Endothelial cell of umbilical vein (primary cell): ENCODE measurements at places on chromosomes 6 and 20. TPM values are rescaled to one million over a fixed set of nuclear protein-coding genes. Genes with fewer than 3 reads are reported as not detected.

DNA sequence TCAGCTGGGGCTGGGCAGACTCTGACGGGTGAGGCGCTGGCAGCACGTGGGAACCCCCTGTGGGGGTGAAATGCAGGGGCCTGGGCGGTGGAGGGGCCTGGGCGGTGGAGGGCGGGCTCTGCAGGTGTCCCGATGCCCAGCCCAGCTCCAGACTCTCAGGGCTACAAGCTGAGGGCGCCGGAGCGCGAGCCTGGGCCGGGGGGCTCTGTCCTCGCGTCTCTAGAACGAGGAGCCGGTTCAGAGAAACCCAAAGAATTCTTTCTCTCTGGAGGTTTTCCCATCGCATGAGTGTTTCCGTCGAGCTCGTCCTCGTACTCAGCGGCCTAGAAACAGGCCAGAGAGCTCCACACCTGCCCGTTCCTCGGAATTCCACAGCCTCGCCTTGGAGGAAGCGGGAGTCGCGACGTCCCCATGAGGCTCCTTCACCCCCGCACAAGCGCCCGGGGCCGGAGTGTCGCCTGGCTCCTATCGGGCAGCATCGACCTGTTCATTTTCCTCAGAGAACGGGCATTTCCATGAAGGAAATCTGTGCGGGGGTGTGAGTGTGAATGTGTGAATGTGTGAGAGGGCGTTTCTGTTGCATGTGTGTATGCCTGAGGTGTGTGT lies 76.9 kb downstream of the SMOC2 start:
- no peaks in the 10 kb centered on the region for H3K4me1 ChIP-seq
- H3K27ac ChIP-seq = no peak overlapping the region
- no peaks in the 10 kb centered on the region for H3K36me3 ChIP-seq
- H3K4me3 ChIP-seq = no peak overlapping the region
- no peaks in the 10 kb centered on the region for H3K27me3 ChIP-seq

DNA sequence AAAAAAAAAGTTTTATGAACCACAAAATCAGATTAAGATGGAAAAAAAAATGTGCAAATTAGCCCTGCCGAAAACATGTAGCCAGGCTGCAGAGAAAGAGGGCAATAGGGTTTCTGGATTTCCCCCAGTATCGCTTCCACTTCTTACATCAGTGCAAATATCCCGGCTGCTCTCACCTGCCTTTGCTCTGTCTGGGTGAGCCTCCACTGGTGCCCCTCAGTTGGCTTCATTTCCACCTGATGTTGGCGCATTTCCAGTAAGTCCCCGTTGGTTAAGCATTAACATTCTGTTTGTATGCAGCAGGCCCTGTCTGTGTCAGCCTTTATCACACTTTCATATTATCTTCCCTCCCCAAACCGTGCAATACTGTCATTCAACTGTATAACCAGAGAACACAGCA lies 215.1 kb downstream of the CBLN4 start:
- H3K27ac ChIP-seq = no peak overlapping the region
- DNase-seq = no peak
- no peaks in the 10 kb centered on the region for H3K36me3 ChIP-seq
- H3K27me3 ChIP-seq = no peaks in the 10 kb centered on the region
- no peak overlapping the region for H3K4me3 ChIP-seq
- H3K4me1 ChIP-seq = no peaks in the 10 kb centered on the region

GRCh38 chr6:24522228-24523176 lies 27.7 kb downstream of the ALDH5A1 start:
- no peaks in the 10 kb centered on the region for H3K36me3 ChIP-seq
- DNase-seq = no peak
- H3K4me3 ChIP-seq = no peak overlapping the region
- H3K27ac ChIP-seq = no peak overlapping the region
- H3K27me3 ChIP-seq = no peaks in the 10 kb centered on the region

GRCh38 chr20:36252511-36252910 lies 16.2 kb downstream of the AAR2 start:
- no peaks in the 10 kb centered on the region for H3K27me3 ChIP-seq
- H3K4me3 ChIP-seq = no peak overlapping the region
- H3K4me1 ChIP-seq = no peaks in the 10 kb centered on the region
- H3K27ac ChIP-seq = no peak overlapping the region

- no peaks in the 10 kb centered on the region for H3K4me1 ChIP-seq
- H3K36me3 ChIP-seq = no peaks in the 10 kb centered on the region
- H3K27ac ChIP-seq = no peak overlapping the region
Observed at GRCh38 chr6:113989675-113990074, 18.7 kb upstream of the HDAC2 start.

GRCh38 chr20:31394900-31395299 lies 4.5 kb upstream of the DEFB119 start:
- H3K27ac ChIP-seq = no peak overlapping the region
- no peaks in the 10 kb centered on the region for H3K4me1 ChIP-seq
- H3K27me3 ChIP-seq = no peaks in the 10 kb centered on the region
- no peaks in the 10 kb centered on the region for H3K36me3 ChIP-seq

DNA sequence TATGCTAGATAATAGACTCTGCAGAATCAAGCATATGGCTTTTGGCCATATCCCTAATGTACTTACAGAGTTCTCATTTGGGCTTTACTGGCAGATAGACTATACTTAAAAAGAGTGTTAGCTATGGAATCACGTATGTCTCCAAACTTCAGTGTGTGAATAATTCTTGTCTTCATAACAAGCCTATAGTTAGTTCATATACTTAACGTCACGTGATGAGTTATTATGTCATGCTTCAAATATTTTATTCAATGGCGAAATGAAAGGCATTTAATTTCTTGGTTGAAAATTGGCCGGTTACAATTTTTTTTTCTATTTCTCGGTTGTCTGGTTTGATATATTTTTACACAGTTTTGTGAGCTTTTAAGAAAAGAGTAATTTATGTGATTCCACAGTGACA lies 62.7 kb downstream of the MEI4 start:
- H3K4me3 ChIP-seq = no peak overlapping the region
- H3K27me3 ChIP-seq = no peaks in the 10 kb centered on the region
- no peaks in the 10 kb centered on the region for H3K4me1 ChIP-seq

DNA sequence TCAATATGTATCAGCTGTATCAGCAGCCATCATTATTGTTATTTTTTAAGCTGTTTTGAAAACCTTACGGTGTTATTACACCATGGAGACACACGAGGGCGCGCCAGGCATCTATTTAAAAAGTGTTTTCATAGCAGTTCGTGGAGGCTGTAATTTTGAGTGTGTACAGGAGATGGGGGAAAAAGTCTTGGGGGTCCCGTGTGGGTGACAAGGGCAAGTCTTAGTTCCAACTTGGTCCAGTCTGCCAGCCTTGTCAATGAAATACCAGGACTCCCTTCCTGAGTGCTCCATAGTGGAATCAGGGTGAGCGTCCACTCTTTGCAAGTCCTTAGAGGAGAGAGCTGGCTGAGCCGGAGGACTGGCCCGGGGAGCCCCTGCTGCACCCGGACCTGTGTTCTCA lies 43.3 kb downstream of the SLC2A10 start:
- H3K27me3 ChIP-seq = peaks cover under 1% of the 10 kb centered on the region
- H3K27ac ChIP-seq = no peak overlapping the region
- DNase-seq = peak; percentile 62
- no peaks in the 10 kb centered on the region for H3K4me1 ChIP-seq

- no peak overlapping the region for H3K27ac ChIP-seq
- H3K4me1 ChIP-seq = no peaks in the 10 kb centered on the region
- no peaks in the 10 kb centered on the region for H3K36me3 ChIP-seq
- DNase-seq = no peak
Observed at GRCh38 chr20:57420571-57421252, 29.5 kb downstream of the RBM38 start.

- DNase-seq = no peak
- no peak overlapping the region for H3K27ac ChIP-seq
- no peaks in the 10 kb centered on the region for H3K27me3 ChIP-seq
- H3K36me3 ChIP-seq = no peaks in the 10 kb centered on the region
Observed at GRCh38 chr6:4224067-4224978, 88.9 kb upstream of the ECI2 start.

DNA sequence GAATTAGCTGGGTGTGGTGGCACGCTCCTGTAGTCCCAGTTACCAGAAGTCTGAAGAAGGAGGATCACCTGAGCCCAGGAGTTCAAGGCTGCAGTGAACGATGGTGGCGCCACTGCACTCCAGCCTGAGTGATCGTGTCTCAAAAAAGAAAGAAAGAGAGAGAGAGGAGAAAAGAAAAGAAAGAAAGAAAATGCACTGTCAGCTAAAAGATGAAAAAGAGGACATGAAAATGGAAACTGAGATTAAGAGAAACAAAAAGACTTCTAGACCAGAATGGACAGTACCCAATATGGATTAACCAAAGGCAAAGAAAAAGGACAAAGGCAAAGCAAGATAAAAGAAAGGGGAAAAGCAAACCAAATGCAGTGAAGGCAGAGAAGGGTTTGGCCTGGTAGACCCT lies 9.0 kb upstream of the RALGAPA2 start:
- H3K4me1 ChIP-seq = no peaks in the 10 kb centered on the region
- DNase-seq = no peak
- H3K27ac ChIP-seq = no peak overlapping the region
- no peaks in the 10 kb centered on the region for H3K27me3 ChIP-seq
- H3K36me3 ChIP-seq = no peaks in the 10 kb centered on the region

Gene PROKR2
- not detected in 2 replicates for total RNA-seq

Gene UST
- total RNA-seq = 0.81 and 0.84 TPM in 2 replicates

Gene MATN4
- 0.14 TPM in 1 of 2 replicates, not detected in the other for total RNA-seq

Gene TEAD3
- total RNA-seq = 1.1 and 2.0 TPM in 2 replicates

Gene EEF1E1
- total RNA-seq = 58.1 and 62.4 TPM in 2 replicates
